ENCODE measurements at places on chromosomes 11 and 22.

- DNase-seq = no peak
These were observed 21.7 kb upstream of the ARHGAP8 start for GRCh38 chr22:44730490-44731356.

- peak; percentile 19 for DNase-seq
These were observed 9.1 kb upstream of the TUB start for GRCh38 chr11:8071616-8072581.

DNA sequence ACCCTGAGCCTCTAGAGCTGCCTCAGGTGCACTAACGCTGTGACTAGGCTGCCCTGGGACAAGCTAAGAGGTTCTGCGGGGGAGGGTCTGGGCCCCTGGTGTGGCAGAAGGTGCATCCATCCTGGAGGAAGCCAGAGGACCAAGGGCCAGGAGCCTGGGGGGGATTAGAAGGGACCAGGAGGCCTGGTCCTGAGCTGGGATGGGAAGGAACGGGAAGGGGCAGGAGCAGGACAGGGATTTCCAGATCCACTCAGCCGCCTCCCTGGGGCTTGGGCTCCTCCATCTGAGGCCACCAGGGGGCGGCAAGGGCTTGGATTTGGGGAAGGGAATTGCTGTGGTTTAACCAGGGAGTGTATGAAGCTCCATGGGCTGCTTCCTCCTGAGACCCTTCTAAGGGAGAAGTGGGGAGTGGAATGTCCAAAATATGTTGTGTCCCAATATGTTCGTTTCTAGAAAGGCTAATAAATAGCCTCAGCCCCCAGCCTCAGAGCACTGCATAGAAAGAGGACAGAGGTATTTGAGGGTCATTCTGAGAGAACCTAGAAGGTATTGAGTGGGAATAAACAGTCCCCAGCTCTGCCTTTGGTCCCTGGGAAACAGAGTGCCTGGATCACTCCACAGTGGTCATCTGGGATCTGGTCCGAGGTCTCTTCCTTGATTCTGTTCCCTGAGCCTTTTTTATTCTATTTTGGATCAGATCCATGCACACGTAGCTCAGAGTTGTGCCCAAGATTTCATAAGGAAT is 17.4 kb upstream of the PRAME start:
- peak; percentile 16 for DNase-seq

DNA sequence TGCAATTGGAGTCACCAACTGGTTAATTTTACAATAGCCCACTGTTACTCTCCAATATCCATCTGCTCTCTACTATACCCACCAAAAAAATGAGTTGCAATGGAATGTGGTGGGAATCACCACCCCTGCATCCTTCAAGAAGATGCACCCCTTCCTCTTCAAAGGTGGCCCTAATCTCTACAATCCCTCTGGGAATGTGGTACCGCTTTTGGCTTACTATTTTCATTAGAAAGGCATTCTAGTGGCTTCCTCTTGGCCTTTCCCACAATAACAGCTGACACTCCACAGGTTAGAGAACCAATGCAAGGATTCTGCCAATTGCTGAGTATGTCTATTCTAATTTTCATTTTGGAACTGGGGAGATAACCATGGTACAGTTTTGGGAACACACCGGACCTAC is 33.2 kb upstream of the CWF19L2 start:
- no peak for DNase-seq

- DNase-seq = peak; percentile 64
These were observed 129.1 kb downstream of the DCDC1 start for GRCh38 chr11:31240340-31240904.

GRCh38 chr22:26684168-26684567 is 26.8 kb downstream of the MIAT start:
- DNase-seq = no peak

DNA sequence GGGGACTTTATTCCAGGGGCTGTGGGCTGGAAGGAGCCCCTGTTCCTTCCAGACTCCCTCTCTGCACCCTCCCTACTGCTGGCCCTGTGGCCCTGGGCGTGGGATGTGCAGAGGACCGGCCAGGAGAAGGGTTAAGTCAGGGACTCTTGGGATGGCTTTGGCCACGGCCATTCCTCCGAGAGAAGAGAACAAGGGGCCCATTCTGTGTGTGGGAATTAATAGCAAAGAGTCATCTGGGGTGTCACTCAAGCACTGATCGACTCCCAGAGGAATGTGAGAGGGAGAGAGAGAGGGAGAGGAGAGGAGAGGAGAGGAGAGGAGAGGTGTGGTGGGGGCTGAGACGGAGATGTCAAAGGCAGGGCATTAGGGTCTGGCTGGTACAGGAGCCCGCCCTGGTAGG is 14.2 kb upstream of the SOX10 start:
- no peak for DNase-seq

GRCh38 chr22:48895831-48896765 is 931.6 kb downstream of the BRD1 start:
- DNase-seq = no peak

GRCh38 chr11:4580124-4580523 is 1.4 kb upstream of the OR52I2 start:
- no peak for DNase-seq

GRCh38 chr11:83168756-83169155 is 11.8 kb downstream of the PCF11 start:
- no peak for DNase-seq

DNA sequence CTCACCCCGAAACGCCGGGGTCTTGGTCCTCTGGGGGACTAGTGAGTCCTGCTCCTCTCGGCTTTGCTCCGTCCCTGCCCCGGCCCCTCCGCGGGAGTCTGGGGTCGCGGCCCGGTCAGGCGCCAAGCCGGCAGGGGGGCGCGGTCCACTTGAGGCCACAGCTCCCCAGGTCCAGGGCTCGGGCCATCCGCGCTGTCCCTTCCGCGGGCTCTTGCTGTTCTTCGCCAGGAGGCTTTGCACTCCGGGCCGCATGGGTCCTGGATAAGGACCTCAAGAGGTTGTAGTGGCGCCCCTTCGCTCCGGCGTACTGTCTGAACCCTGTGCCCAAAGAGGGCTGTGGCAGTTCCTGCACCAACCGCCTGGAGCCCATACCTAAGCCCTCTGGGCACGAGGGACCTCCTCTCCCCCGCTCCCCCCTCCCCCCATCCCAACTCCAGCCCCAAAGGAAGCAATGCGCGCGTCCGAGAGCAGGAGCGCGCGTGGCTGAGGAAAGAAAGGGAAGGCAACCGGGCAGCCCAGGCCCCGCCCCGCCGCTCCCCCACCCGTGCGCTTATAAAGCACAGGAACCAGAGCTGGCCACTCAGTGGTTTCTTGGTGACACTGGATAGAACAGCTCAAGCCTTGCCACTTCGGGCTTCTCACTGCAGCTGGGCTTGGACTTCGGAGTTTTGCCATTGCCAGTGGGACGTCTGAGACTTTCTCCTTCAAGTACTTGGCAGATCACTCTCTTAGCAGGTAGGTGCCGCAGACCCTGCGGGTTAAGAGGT is at the start of gene ADM:
Gene ADM (plus strand): TSS at position 579 of the 767 bp plus-strand sequence. CDS start 628 bp downstream, outside the sequence.
- peak; percentile 63 for DNase-seq

DNA sequence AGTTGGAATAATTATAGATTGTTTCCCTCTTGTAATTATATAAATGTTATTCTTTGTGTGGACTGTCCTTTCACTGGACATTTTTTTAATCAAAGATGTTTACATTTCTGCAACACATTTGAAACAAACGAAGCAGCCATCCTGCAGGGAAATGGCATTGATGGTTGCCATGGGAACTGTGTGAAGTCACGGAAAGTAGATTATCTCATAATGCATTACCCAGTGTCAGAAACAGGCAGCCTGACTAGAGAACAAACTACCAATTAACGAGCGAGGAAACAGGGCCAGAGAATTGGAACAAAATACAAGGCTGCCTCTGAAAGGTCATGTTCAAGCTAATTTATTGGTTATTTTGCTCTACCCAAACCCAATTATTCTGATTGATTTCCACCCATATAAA is 96.9 kb upstream of the LARGE1 start:
- no peak for DNase-seq

- DNase-seq = no peak
These were observed 9.3 kb downstream of the APOL5 start for GRCh38 chr22:35726933-35727332.

DNA sequence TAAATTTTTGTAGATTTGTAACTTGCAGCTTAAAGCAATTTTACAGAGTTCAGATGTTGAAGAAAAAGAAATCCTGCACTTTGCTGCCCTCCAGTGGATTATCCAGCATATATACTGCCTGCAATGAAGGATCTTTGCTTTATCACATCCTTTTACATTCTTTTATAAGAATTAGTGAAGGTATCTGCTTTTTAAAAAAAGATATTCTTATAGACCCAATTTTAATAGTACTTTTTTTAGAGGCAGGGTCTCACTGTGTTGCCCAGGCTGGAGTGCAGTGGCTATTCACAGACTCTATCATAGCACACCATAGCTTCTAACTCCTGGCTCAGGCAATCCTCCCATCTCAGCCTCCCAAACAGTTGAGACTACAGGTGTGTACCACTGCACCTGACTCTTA is 60.7 kb downstream of the TTC17 start:
- DNase-seq = peak; percentile 17

DNA sequence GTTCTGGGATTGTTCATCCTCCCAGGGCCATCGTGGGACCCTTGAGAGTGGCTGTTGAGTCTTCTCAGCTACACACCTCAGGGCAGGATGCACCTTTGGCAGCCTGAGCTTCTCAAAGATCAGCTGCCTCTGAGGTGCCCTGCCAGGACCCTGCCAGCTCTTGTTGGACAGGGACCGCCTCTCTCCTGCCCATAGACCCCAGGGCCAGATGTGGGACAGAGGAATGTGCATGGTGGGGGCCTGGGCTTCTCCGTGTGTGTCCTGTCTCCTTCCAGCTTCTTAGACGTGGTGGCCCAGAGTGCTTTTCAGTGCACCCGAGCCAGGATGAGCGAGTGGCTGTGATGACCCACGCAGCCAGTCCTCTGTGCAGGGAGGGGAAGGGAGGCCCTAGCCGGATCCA is 5.9 kb upstream of the TRMU start:
- no peak for DNase-seq

GRCh38 chr11:6856871-6857270 is 6.0 kb upstream of the OR10A2 start:
- DNase-seq = no peak

GRCh38 chr11:111933872-111934271 is 3.3 kb upstream of the DIXDC1 start:
- no peak for DNase-seq

- no peak for DNase-seq
These were observed 129.0 kb downstream of the NECTIN1 start for GRCh38 chr11:119599864-119600541.

DNA sequence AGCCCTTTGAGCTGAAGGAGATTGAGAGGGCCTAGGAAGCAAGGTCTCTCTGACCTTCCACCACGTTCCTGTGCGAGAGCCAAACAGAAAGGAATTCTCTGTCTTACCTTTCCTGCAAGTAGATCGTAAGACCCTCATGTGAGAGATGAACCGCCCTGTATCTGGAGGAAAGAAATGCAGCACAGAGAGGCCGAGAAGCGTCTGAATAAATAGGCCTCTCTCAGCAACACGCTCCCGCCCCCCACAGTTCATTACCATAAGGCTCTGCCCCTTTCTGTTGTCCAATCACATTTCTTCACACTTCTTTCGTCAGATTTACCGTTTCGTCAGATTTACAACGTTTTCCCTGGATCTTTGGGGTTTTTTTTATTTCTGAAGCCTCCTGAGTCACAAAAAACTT is 90.3 kb downstream of the BLID start:
- no peak for DNase-seq

GRCh38 chr11:93626038-93626437 is 35.4 kb upstream of the CEP295 start:
- no peak for DNase-seq

- DNase-seq = no peak
These were observed 5.1 kb downstream of the TSPAN18 start for GRCh38 chr11:44731685-44732430.

- peak; percentile 71 for DNase-seq
These were observed 27.3 kb downstream of the ARHGEF17 start for GRCh38 chr11:73335204-73335923.

DNA sequence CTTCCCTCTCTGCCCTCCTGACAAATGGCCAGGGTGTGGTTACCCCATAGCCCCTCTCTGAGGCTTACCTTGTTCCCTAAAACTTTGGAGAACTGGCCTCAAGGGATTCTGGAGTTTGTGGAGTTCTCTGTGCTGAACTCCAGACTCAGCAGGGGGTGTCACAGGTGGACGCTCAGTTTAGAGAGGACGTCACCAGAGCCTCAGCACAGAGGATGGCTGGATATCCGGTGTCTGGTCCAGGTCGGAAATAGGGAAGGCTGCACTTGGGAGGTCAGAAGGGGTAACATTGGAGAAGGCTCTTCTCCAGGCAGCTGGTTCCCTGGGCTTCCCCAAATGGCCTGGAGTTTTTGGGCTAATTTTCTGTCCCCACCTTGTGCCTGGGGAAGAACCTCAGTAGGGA is 64.2 kb downstream of the ADAMTS15 start:
- DNase-seq = no peak

- DNase-seq = peak; percentile 70
These were observed 57.5 kb upstream of the LMO2 start for GRCh38 chr11:33949252-33949913.

DNA sequence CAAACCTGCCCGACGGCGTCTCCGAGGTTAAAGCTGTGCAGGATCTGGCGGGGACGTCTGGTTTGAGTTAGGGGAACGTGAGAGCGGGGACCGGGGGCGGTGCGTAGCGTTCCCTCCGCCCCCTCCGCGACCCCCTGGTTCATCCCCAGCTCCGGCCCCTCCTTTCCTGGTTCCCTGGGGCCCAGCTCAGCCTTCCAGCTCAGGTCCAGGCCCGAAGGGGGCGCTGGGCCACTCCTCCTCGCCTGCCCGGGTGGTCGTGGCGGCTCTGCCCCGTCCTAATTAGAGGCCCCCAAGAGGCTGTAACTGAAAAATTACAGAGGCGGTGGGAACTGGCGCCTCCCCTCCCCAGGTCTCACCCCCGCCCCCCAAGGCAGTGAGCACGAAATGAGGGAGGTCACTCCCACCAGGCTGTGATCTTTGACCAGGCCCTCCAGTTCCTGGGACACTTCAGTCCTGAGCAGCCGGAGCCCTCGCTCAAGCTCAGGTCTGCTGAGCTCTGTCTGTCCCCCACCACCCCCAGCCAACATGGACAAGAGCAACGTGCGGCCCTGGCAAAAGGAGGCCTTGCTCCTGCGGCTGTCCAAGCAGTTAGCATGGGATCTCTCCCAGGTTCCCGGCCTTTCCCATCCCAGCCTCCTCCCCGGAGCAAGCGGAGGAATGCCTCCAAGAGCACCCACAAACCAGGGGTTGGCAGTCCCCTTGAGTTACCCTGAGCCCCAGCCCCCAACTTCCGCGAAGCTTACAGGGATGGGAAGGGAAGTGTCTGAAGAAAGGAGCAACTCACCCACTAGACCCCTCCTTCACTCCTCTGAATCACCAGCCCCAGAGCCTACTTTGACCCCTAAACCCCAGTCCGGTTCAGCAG is 3.3 kb downstream of the CD248 start:
- no peak for DNase-seq

DNA sequence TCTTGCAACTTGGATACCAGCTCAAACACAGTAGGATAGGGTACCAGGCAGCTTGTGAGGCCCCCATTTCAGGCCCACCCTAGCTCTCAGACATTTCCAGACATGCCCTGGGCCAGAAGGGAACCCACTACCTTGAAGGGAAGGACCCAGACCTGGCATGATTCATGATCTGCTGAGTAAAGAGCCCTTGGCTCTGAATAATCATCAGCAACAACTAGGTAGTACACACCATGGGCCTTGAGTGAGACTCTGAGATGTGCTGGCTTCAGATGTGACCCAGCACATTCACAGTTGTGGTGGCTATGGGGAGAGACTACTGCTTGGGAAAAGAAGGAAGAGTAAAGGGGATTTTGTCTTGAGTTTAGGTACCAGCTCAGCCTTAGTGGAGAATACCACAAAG is 23.6 kb downstream of the JRKL start:
- no peak for DNase-seq
